ENCODE measurements at places on chromosomes 4 and X.

DNA sequence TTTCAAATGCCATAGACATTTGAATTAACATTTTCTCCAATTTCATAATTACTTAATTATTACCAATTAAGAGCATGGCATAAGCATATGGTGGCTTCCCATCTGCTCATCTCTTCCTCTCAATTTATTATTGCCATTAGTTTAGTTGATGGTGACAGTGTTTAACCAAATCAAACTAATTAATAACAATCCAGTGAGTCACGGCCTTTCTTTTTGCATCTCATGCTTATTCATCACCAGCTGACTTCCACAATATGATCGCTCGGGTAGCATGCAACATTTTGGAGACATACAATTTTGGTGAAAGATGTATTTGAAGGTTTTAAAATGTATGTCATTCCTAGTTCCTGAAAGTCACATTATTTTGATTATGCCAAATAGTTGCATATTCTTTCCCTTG, 172.8 kb upstream of the TACR3 start:
- no peak for DNase-seq

- no peak for DNase-seq
Measured at GRCh38 chr4:95288552-95288951, 260.2 kb downstream of the UNC5C start.

DNA sequence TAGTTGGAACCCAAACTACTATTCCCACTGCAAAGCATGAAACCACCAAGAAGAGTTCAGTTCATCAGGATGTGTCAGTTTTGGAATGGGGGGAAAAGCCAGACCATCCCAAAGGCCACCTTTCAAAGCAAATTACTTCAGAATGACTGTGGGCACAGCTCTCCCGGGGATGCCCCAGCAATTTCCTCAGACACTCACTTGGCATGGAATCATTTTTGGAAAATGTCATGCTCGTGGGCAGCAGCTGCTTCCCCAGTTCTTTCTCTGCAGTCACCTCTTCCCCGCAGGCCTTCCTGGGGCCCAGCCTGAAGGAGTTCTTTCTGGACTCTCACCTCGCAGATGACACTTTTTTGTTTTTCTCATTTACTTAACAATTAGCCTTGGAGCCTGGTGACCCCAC, 350.3 kb downstream of the NR3C2 start:
- DNase-seq, result no peak

DNA sequence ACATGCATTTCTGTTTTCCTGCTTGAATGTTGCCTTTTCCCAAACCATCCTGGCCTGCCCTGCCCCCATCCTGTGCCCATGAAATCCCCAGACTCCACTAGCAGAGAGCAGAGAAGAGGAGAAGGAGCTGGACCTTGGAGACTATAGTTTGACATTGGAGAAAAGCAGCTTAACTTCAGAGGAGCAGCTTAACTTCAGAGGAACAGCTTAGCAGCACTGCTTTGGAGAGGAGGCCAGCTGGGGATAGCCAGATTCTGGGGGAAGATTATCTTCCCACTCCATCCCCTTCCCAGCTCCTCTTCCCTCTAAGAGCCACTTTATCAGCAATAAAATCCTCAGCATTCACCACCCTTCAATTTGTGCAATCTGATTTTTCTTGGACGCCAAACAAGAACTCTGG, 443.0 kb downstream of the PCDH10 start:
- DNase-seq, result no peak

DNA sequence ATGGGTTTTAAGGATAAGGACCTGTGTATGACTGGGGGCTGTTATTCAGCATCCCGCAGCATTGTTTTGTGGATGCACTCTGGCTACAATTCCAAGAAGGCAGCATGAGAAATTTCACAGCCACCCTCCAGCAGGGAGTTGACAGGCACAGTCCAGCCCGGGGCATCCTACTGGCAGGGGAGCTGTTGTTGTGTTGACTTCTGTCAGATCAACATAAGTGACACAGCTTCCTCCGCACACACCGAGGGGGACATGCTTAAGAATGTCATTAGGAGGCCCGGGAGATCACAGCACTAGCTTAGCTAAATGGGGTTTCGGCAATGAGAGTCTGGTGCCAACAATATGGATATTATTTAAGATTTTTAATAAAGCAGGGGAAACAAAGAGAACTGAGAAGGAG, 326.5 kb downstream of the ASMT start:
- DNase-seq, result no peak

DNA sequence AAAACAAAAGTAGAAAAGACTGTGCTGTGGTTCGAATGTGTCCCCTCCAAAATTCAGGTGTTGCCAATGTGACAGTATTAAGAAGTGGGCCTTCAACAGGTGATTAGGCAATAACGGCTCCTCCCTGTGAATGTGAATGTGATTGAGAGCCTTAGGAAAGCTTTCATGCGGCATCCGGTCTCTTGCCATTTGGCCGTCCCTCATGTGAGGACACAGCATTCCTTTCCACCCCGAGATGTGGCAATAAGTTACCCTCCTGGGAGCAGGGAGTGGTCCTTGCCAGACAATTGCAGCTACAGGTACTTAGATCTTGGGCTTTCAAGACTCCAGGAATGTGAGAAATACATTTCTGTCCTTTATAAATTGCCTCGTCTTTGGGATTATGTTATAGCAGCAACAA, 129.3 kb downstream of the CPEB2 start:
- DNase-seq, result no peak

GRCh38 chr4:76562161-76562560, 127.1 kb downstream of the SHROOM3 start:
- DNase-seq, result no peak

GRCh38 chr4:109424093-109424841, 9.3 kb upstream of the SEC24B start:
- DNase-seq, result no peak

GRCh38 chr4:743463-744211, 38.0 kb downstream of the PCGF3 start:
- DNase-seq, result no peak

DNA sequence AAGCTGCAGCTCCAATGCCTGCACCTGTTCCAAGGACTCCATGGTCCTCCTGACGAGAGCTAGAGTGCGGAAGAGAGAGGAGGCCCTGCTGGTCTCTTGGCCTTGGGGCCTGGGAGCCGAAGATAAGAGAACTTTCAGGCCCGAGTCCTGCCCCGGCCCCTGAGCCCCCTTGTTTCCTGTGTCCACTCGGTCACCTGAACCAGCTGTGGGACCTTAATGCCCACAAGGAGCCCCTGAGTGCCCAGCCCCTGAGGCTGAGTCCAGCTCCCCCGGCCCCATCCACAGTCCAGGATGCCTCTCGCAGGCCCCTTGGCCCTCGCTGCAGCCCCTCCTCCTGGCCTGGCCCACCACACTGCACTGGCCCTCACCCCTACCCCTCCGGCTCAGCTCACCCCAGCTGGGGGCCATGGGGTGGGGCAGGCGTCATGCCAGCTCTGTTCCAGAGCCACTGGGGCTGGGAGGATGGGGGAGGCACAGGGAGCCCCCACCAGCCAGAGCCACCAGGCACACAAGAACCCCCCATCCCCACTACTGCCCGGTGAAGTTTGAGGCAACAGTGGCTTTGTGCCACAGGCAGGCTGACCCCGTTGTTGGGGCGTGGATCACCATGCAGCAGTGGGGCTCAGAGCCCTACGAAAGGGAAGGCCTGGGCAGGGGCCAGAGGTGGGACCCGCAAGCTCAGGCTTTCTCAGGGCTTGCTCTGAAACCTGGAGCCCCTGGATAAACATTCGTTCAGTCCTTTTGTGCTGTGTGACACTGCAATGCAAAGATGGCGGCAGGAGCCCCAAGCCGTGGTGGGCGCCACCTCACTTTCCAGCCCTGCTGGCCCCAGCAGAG, 14.1 kb downstream of the NAT8L start:
- DNase-seq, result no peak

DNA sequence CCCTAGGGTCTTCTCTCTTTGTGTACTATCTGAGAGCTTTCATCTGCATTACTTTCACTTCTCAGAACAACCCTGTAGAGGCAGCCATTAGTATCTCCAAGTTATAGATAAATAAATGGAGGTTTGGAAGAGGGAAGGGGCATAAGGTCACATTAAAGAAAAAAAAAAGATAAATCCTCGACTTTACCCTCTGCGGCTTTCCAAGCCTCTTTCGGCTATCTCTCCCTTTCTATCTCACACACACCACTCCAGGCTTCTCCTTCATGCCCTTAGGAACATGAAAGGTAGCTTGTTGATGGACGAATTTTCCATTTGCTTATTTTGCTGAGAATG, 660 bp upstream of the ARHGEF9 start:
- DNase-seq, result no peak

- no peak for DNase-seq
Measured at GRCh38 chr4:5691491-5692132, 16.7 kb downstream of the EVC2 start.

DNA sequence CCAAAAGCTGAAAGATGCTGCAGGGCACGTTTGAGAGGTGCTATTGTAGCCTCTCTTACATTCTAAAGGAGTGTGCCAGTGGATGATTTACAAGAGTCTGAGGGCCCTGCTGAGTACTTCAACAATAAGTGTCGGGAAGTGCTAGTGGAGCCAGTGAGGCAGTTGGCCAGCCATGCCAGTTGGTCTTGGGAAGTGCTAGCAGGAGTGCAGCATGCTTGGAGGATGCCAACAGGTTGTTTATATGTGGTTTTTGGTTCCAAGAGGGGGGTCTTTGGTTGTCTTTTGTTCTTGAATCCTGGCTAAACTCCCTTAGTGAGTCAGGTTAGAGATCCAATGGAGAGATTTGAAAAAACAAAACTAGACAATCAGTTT, 335.3 kb downstream of the PABPC4L start:
- no peak for DNase-seq

- DNase-seq, result no peak
Measured at GRCh38 chr4:128376303-128376702, 88.7 kb upstream of the PGRMC2 start.

DNA sequence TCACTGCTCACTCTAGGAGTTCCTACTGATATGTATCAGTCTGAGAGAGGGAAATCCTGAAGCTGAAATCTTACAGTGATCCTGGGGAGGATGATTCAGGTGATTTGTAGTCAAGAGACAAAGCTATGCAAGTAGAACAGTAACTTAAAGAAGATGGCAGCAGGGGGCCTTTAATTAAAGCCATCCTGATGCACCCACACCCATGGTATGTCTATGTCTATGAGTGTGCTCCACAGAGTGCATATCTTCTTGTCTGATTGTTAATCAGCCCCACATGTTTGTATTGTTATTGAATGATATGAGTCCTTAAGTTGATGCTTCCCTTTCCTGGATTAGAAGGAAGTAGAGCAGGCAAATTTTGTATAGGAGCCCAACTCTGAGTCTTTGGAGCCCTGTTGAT, 78.8 kb downstream of the NHS start:
- DNase-seq, result no peak

DNA sequence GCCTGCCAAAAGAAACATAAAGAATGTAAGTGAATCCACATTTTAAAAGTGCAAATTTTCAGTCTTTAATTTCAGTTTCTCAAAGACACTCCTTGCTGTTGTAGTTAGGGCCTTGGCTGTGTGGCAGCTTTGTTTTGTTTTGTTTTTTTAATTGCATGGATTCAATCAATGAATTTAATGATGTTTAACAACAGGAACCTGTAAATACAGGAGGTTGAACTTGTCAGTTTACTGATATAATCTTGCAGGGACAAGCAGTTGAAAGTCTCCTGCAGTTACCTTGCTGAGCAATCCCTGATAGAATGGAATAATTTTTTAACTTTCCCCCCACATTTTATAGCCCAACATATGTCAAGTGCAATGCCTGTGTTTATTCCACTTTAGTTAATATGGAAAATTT, 528.3 kb upstream of the PCDH7 start:
- DNase-seq, result no peak

DNA sequence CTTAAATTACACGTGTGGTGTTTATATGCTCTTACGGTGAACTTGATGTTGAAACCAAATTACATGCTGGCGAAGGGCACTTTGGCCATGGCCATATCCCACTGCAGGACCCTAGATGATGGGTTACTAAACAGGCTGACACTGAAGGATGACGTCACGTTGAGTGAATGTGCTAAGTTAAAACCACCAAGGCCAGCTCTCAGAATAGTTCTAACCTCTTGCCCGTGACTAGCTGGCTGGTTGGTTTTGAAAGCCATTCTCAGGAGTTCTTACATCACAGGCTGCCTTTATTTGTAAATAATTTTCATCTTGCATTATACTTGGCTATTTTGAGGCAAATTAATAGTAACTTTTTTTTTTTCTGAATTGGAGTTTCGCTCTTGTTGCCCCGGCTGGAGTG, 41.3 kb upstream of the PHEX start:
- DNase-seq, result no peak

DNA sequence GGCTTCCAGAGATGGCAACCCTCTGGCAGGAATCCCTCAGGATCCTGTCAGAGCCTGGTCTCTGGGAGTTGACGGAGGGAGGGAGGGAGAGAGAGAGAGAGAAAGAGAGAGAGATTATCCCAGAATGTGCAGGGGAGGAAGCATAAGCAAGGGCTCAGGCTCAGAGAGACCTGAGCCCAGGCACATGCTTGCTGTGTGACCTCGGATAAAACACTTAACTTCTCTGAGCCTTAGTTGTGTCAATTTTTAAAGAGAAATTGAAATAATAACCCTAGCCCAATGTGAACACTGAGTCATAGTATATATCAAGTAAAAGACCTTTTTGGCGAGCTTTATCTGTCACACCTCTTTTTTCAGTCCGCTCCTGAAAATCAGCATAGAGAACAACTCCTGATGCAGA, 473 bp upstream of the USP51 start:
- no peak for DNase-seq

DNA sequence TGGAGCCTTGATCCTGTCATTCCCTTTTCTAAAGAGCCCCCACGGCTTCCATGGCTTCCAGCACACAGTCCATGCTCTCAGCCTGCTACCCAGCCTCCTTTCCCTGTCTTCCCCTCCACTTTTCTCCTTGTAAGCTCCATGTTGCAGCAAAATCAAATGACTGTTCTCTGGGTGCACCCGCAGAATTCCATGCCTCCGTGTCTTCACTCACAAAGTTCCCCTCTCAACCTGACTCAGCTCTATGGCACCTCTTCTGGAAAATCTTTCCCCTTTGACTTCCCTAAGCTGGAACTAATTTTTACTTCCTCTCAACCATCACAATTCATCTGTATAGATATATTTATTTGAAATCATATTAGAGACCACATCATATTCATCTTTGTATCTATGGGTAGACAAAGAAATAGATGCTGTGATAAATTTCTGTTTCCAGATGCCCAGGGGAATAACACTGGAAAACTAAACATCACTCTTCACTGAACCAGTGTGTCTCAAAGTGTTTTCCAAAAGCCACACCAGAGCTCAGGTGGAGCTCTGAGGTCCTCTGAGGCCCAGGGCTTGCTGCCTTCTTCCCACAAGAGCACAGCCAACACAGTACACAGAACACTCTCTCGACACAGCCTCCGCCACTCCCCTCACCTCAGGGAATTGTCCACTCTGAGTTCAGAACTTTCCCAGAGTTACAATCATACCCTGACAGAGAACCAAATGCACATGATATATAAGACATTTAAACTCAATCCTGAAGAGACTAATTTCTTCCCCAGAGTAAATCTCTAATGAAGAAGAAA, 3.3 kb downstream of the SETD7 start:
- no peak for DNase-seq

DNA sequence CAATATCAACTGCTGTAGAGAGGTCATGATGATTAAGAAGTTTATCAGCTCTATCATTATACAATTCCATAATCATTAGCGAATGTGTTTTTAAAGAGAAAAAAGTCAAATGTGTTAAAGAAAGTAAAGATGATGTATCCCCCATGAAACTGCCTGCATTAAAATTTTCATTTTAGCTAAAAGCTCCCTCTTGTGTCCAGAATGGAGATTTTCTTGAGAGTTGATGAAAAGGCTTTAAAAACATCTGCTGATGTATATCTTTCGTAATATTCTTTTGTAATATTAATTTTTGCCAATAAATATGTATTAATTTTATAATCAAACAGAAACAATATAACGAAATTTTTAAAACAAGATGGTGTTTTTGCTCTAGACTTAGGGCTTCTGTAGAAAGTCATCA, 52.1 kb upstream of the LHFPL1 start:
- DNase-seq, result no peak

All from stimulated activated naive B cell treated with anti-CD40 and anti-IgM and Interleukin-4, amounts not matched to agents 10 μg/mL and 1 μg/mL and 100 μg/mL, for 72 hours (primary cell).